ENCODE measurements at places on chromosomes 7 and 10.

DNA sequence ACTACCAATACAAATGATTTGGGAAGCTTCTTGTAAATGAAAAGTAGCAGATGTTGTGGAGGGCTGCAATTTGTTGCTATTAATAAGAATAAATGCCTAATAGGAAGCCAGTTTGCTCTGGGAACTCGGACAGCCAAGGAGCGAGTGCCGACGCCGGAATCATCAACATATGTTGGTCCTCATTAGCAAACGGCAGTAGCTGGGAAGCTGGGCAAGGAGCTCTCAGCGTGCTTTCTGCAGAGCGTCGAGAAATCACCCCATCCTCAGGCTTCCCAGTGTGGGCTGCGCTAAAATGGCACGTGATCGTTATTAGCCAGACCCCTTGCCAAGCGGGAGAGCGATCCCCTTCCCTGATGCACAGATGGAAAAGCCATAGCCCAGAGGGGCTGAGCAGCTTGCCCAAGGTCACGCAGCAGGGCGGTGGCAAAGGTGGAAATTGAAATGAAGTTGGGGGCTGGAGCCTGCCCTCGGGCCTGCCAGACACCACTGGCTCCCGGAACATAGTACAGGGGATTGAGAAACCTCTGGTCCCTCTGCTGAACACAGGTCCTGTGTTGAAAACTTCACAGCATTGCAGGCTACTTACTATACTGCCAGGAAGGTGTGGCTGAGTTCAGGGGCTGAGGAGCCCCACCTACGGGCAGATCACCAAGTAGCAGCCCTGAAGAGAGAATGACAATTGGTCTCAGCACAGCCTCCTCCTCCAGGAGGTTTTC, 326.9 kb downstream of the PLXNA4 start:
- DNase-seq: no peak

GRCh38 chr7:120229084-120229483, 43.9 kb upstream of the KCND2 start:
- DNase-seq: no peak

DNA sequence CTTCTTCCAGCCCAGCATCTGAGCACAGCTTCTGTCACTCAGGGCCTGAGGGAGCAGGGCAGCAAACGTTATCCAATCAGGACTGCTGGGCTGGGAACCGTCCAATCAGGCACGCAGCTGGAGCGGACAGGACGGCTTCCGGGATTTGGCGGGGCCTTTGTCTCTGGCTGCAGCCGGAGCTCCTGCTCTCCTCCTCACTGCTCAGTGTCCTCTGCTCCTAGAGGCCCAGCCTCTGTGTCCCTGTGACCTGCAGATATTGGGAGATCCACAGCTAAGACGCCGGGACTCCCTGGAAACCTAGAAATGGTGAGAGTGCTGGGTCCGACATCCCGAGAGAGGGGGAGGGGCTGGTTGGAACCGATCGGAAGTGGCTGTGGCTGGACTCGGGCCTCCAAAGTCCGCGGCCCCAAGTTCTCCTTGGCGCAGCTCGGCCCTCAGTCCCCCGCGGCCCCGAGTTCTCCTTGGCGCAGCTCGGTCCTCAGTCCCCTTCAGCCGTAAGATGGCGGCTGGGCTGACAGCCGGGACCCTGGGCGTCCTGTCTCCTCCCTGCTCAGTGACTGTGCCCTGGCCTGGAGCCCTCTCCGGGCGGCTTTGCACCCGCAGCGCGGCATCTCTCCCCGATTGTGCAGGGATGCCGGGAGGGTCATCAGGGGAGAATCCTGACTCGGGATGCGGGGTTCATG, at the start of gene ZNF107:
TSS of gene ZNF107 (plus strand) at position 154 of the 683 bp plus-strand sequence. CDS start at position 304, 150 bp downstream.
- DNase-seq: peak; percentile 63

- DNase-seq: no peak
Observed at GRCh38 chr10:124480860-124481259, 19.2 kb downstream of the LHPP start.

- DNase-seq: no peak
Observed at GRCh38 chr7:14600766-14601367, 301.7 kb downstream of the DGKB start.

GRCh38 chr10:23344241-23344841, at the start of gene C10orf67:
C10orf67 (minus strand) TSS chr10:23344797; CDS start chr10:23344774, 23 bp downstream.
- DNase-seq: no peak

- no peak for DNase-seq
Observed at GRCh38 chr7:47453093-47454061, 128.5 kb downstream of the TNS3 start.

GRCh38 chr10:93471110-93471651, 11.0 kb downstream of the MYOF start:
- DNase-seq: no peak

- peak; percentile 25 for DNase-seq
Observed at GRCh38 chr7:17939606-17940301, 540 bp downstream of the SNX13 start.

Data from activated T-cell treated with anti-CD3 and anti-CD28 coated beads for 4 hours (primary cell).